ENCODE measurements at places on chromosomes 12 and 14. TPM values are rescaled to one million over a fixed set of nuclear protein-coding genes. Genes with fewer than 3 reads are reported as not detected.

Gene SERPINA9
- polyA plus RNA-seq: not detected

GRCh38 chr14:81235096-81235495 lies 14.3 kb upstream of the GTF2A1 start:
- H3K4me3 ChIP-seq: no peak overlapping the region
- DNase-seq: no peak
- no peaks in the 10 kb centered on the region for H3K36me3 ChIP-seq
- H3K27me3 ChIP-seq: no peaks in the 10 kb centered on the region
- H3K27ac ChIP-seq: no peak overlapping the region

Gene GPR132
- polyA plus RNA-seq: 0.46 TPM

DNA sequence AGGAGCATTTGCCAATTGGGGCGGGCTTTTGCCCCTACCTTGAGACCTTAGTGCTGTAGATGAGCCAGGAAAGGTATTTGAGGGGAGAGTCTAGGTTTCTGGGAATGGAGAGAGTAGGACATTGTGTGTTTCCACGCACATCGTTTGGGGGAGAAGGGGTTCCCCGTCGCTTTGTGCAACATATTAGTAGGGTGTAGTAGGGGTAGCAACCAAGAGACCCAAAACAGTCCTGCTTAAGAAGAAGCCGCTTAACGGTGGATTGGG lies 694 bp upstream of the PTGES3 start:
- peak overlapping the region; percentile 59 for H3K4me3 ChIP-seq
- no peaks in the 10 kb centered on the region for H3K27me3 ChIP-seq
- peak overlapping the region; percentile 95 for H3K27ac ChIP-seq
- no peaks in the 10 kb centered on the region for H3K36me3 ChIP-seq

DNA sequence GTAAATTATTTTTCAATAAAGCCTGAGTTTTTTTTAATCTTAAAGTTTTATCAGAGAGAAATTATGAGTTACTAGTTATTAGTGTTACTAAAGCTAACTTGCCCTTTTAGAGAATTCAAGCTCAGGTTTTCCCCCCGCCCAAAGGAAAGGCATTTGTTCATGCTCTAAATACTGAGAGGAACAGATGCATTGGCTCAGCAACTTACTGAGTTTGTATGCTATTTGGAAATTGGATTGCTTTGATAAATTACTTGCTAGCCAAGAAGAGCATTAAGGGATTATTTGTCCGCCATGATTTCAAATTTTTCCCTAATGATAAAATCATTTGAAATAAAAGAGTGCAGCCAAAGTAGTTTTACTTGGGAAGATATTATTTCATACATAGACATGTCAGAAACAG lies 149.4 kb downstream of the METTL25 start:
- no peak overlapping the region for H3K4me3 ChIP-seq
- H3K27ac ChIP-seq: no peak overlapping the region
- no peaks in the 10 kb centered on the region for H3K27me3 ChIP-seq
- no peaks in the 10 kb centered on the region for H3K4me1 ChIP-seq
- no peak for DNase-seq

Gene ARHGDIB
- polyA plus RNA-seq: 27.0 TPM

Gene SNW1
- polyA plus RNA-seq: 34.3 TPM

GRCh38 chr12:128250096-128250495 lies 16.9 kb upstream of the TMEM132C start:
- no peaks in the 10 kb centered on the region for H3K27me3 ChIP-seq
- H3K36me3 ChIP-seq: no peaks in the 10 kb centered on the region
- no peak for DNase-seq
- H3K27ac ChIP-seq: no peak overlapping the region

DNA sequence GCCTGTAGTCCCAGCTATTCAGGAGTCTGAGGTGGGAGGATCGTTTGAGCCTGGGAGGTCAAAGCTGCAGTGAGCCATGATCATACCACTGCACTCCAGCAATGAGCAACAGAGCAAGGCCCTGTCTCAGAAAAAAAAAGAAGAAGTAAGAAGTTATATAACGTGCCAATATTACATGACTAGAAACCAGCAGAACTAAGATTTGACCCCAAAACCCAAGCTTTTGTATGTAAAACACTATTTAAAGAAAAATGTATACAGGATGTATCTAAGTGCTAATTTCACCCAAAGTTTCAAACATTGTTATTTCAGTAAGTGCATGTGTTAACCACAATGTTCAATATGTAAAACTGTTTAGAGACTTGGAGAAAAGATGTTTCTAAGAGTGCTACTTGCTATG lies 94.7 kb downstream of the SLC5A8 start:
- H3K27ac ChIP-seq: no peak overlapping the region
- H3K4me3 ChIP-seq: no peak overlapping the region
- no peak for DNase-seq
- H3K4me1 ChIP-seq: no peaks in the 10 kb centered on the region
- H3K36me3 ChIP-seq: no peaks in the 10 kb centered on the region

GRCh38 chr12:55624056-55624455 lies 12.6 kb upstream of the OR10P1 start:
- DNase-seq: no peak
- no peaks in the 10 kb centered on the region for H3K36me3 ChIP-seq
- no peaks in the 10 kb centered on the region for H3K27me3 ChIP-seq
- no peak overlapping the region for H3K27ac ChIP-seq

DNA sequence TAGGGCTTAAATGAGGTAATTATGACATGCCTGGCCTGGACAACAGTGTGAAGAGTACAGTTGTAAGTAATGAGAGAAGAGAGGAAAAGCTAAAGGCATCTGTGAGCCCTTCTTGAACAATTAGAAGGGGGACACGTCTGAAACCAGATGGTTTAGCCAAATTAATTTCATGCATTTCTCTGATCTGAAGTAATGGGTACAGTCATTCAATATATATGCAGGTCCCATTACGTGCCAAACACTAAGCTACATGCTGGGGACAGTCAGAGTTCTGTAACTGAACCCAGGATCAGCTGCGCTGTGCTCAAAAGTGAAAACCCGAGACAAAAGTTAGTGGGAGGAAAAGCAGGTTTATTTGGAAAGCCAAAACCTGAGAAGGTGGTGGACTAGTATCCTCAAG lies 207.2 kb upstream of the TMTC1 start:
- H3K36me3 ChIP-seq: no peaks in the 10 kb centered on the region
- DNase-seq: no peak
- no peaks in the 10 kb centered on the region for H3K4me1 ChIP-seq
- no peak overlapping the region for H3K4me3 ChIP-seq
- H3K27ac ChIP-seq: no peak overlapping the region

GRCh38 chr14:72744416-72745120 lies 149.3 kb downstream of the DPF3 start:
- no peaks in the 10 kb centered on the region for H3K27me3 ChIP-seq
- H3K4me1 ChIP-seq: peaks cover 5% of the 10 kb centered on the region
- H3K4me3 ChIP-seq: no peak overlapping the region
- peak overlapping the region; percentile 36 for H3K27ac ChIP-seq

- DNase-seq: no peak
- no peak overlapping the region for H3K4me3 ChIP-seq
- no peak overlapping the region for H3K27ac ChIP-seq
- H3K4me1 ChIP-seq: peaks cover 3% of the 10 kb centered on the region
- no peaks in the 10 kb centered on the region for H3K27me3 ChIP-seq
These were observed 74.9 kb downstream of the PAWR start for GRCh38 chr12:79615596-79616560.

Gene RIN3
- polyA plus RNA-seq: 2.2 TPM

DNA sequence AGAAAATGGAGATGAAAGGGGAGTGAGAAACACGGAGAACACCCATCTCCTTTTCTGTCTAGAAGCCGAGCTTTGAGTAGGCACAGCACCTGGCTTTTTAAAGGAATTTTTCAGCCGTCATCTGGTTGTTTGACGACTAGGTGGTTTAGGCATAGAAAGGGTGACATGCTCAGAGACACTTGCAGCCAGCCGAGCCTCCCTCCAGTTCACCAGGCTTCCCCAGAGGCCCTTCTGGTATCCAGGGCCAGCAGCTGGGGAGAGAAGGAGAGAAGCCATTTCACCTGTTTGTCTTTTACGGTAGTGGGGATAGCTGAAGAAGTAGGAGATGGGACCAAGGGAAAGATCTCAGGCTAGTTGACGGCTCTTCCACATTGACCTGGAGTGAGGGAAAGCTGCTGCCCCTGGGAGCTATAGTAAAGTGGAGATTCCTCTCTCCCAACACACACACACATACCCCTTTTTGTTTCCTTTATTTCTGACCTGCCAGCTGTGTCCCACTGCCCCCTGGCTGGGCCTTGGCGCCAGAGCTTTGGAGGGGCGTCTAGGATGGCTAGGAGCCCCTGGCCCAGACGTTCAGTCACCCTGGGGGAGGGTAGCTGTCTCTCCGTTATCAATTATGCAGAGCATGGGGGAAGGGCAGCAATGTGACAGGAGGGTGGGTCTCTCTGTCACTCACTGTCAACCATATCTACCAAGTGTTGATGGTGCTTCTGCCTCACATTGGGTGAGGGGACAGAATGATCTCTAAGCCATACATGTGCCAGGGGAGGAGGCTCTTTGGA lies 5.5 kb downstream of the MAP3K12 start:
- H3K4me1 ChIP-seq: peaks cover 20% of the 10 kb centered on the region
- peak overlapping the region; percentile 63 for H3K4me3 ChIP-seq
- no peak for DNase-seq

GRCh38 chr12:80353254-80353653 lies 90.8 kb upstream of the PTPRQ start:
- DNase-seq: no peak
- no peaks in the 10 kb centered on the region for H3K27me3 ChIP-seq
- no peaks in the 10 kb centered on the region for H3K4me1 ChIP-seq
- no peak overlapping the region for H3K4me3 ChIP-seq
- H3K36me3 ChIP-seq: no peaks in the 10 kb centered on the region

DNA sequence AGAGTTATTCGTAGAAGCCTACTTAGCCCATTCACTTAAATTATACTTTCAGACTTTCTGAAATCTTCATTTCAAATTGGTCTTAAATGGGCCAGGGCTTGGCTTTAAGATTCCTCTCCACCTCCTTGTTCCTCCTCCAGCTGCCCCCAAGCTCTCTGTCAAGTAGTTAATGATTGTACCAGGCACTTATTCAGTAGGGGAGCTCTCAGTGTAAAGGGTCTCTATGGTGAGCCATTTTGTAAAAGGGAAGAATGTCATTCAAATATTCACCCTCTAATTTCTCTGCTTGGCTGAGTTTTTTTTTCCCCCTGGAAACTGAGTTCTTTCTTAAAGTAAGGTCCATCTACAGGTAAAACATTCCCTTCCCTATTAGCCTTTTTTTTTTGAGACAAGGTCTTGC lies 96.6 kb downstream of the SUDS3 start:
- H3K27ac ChIP-seq: no peak overlapping the region
- H3K4me3 ChIP-seq: no peak overlapping the region
- H3K27me3 ChIP-seq: no peaks in the 10 kb centered on the region
- no peaks in the 10 kb centered on the region for H3K4me1 ChIP-seq
- DNase-seq: no peak

DNA sequence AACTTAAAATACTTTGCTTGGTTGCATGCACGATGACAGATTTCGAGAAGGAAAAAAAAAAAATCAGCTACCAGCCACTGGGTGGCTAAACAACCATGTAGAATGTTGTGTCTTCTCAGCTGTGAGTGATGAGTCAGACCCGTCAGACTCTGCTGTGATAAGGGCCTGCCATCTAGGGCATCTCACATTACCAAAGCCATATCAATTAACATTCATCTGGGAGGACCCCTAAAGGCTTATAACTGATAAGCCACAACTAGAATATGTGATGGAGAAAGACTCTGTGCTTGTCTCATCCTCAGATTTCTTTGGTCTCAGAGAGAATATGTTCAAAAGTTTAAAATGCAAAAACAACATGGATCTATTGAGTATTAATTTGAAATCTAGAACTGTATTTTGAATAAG lies 111.5 kb downstream of the PAX9 start:
- no peak for DNase-seq
- no peak overlapping the region for H3K4me3 ChIP-seq
- H3K4me1 ChIP-seq: no peaks in the 10 kb centered on the region

- H3K27me3 ChIP-seq: no peaks in the 10 kb centered on the region
- H3K4me1 ChIP-seq: no peaks in the 10 kb centered on the region
- H3K27ac ChIP-seq: no peak overlapping the region
- DNase-seq: no peak
These were observed 141.4 kb downstream of the TMEM132D start for GRCh38 chr12:129762436-129762835.

Gene NAB2
- polyA plus RNA-seq: 5.8 TPM

Gene ARHGEF40
- polyA plus RNA-seq: 77.0 TPM

- DNase-seq: no peak
- no peaks in the 10 kb centered on the region for H3K27me3 ChIP-seq
- H3K27ac ChIP-seq: peak overlapping the region; percentile 99
- peak overlapping the region; percentile 84 for H3K4me3 ChIP-seq
- no peaks in the 10 kb centered on the region for H3K4me1 ChIP-seq
These were observed 33.9 kb downstream of the MIA2 start for GRCh38 chr14:39267608-39268005.

- H3K27me3 ChIP-seq: no peaks in the 10 kb centered on the region
- no peak overlapping the region for H3K4me3 ChIP-seq
- no peak overlapping the region for H3K27ac ChIP-seq
- DNase-seq: no peak
These were observed 18.7 kb downstream of the HVCN1 start for GRCh38 chr12:110670161-110670701.
